ENCODE measurements at places on chromosomes 7 and 10.

DNA sequence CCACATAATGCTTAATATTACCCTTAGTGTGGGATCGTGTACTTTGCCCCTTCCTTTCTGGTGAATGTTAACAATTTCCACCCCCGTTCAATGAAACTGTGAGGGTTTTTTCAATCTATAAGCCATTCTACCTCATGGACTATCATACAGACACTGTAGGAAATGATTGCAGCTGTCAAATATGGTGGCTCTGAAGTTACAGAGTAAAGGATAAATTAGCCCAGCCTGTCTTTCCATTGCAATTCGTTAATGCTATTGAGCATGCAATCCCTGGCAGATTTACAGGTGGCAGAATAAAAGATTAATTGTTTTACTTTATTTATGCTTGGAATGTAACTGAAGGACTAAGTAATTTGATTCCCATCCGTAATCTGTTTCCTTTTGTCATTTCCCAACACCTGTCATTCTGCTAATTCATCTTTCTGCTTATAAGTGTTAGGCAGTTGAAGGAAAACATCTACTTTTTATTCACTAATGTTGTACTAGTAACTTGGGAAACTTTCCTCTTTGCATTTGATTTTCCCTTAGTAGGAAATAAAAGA lies 1211.6 kb upstream of the LRRN3 start:
- DNase-seq = no peak

DNA sequence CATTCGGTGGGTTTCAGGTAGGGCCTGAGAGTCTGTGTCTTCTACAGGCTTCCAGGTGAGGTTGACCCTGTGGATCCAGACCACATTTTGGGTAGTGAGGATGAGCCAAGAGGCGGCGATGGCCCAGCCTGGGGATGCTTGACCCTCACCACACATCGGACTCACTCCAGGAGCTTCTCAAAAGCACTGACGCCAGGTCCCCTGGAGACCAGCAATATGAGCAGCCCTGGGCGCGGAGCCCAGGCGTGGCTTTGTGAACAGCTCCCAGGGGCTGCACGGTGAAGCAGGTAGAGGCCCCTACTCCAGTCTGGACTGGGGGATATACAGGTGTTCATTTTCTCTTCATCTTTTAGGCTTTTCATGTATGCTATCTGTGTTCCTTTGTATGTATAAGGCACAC lies 139.7 kb upstream of the PCBD1 start:
- DNase-seq = no peak

DNA sequence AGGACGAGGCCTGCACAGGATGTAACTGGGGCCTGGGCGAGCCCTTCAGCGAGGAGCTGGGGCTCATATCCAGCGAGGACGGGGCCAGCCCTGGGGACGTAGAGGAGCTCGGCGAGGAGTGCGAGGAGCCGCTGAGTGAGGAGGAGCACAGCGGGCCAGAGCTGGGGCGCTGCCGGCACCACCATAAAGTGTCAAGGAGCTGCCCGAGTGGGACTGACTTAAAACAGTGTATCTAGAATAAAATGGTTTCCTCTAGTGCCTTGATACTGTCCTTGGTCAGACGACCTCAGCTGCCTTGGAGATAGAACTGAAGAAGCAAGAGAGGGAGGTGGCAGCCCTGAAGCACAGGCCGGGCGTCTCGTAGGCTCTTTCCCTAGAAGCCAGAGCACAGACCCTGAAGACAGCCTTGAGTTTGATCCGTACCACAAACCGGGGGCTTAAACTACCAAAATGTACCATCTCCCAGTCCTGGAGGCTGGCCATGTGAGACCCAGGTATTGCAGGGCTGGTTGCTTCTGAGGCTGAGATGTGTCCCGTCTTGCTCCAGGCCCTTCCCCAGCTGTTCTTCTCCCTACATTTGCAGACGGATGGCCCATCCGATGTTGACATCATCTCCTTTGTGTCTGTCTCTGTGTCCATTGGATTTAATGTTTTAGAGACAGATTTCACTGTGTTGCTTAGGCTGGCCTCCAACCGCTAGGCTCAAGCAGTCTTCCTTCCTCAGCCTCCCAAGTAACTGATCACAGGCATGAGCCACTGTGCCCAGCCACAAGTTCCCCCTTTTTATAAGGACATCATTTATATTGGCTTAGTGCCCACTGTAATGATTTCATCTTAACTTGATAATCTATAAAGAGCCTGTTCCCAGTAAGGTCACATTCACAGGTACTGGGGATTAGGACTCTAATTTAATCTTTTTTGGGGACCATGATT lies 35.8 kb downstream of the DNAJB6 start:
- no peak for DNase-seq

- no peak for DNase-seq
These were observed 1039.7 kb downstream of the NRG3 start for GRCh38 chr10:82914655-82915136.

DNA sequence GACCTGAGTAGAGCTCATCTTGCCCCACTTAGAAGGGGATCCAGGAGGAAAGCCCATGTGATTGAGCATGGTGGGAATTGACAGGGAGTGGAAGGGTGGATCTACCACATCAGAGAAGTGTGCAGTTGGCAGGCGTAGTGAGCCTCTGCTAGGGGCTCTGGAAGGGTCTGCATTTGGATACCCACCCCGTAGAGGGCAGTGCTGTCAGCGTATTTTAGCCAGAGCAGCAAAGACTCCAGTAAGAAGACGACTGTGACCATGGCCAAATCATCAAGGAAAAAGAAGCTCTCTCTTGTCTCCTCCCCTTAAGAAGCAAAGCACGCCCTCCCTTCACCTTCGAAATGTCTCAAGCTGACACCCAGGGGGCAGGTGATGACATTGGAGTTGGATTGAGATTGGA lies 68.8 kb upstream of the INHBA start:
- DNase-seq = no peak

- DNase-seq = no peak
These were observed 11.0 kb downstream of the STMP1 start for GRCh38 chr7:135673360-135673706.

GRCh38 chr7:47406801-47407129 lies 175.1 kb downstream of the TNS3 start:
- DNase-seq = no peak

Measured in HCT116 (cell line).